ENCODE measurements at places on chromosomes 2 and 18.

DNA sequence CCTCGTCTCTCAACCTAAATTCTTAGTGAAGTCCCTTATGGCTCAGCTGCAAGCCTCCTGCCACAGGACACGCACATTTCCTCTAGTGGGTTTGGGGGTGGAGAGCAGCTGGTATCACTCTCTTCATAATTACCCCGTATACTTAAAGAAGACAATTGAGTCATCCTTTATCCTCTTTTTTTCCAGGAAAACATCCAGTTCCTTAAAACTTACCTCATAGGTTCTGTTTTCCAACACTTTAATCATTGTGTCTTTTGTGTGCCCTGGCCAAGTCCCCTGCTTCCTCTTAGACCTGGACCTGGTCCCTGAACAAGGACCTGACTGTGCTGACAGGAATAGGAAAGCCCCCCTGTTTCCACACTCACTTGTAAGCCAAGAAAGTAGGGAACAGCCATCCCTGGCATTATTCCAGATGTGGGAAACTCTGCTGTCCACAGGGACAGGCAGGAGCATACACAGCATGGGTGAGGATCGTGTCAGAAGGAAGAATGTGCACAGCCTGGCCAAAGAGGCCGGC is 42.3 kb upstream of the MYO1B start:
- peak; percentile 74 for ATAC-seq

- peak; percentile 66 for ATAC-seq
Observed at GRCh38 chr2:222671259-222672067, at the start of gene MOGAT1. TSS of gene MOGAT1 (plus strand) at chr2:222671658. CDS start at chr2:222671786, 128 bp downstream.

GRCh38 chr18:77038182-77038858 is 94.3 kb downstream of the MBP start:
- ATAC-seq = no peak

DNA sequence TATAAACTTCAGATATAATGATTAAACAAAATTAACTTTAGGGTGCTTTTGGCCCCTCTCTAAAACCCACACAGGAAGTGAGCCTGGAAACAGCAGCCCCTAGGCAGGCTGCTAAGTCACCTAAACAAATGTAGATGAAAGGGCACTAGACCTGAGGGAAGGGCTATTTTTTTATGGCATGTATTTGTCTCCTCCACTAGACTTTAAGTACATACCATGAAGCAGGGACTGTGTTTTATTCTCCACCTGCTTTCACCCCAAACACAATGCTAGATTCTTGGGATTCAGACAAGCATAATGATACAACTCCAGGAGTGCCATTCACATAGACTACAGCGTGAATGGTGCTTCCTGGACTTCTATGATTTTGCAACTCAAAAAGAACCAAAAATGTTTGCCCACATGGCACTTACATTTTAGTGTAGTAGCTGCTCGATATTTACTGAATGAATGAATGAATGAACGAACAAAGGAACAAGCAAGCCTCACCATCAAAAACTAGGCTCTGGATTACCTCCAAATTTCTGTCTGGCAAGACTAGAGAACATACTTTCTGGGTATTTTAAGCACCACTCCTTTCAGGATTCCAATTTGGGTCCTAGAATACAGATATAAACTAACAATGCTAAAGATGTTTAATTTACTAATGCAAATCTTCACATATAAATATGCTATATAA is 10.1 kb downstream of the ATAD2B start:
- no peak for ATAC-seq
